Activated B cell treated with CpG ODN at 0.5 μM for 24 hours (primary cell): ENCODE measurements at places on chromosomes 16 and 17. TPM values are rescaled to one million over a fixed set of nuclear protein-coding genes. Genes with fewer than 3 reads are reported as not detected.

JUP gene
- 27.3 and 31.1 TPM in 2 replicates for total RNA-seq

PABPN1L gene
- 0.44 and 0.67 TPM in 2 replicates for total RNA-seq

GRCh38 chr16:8623634-8624033 is 2.1 kb downstream of the METTL22 start:
- H3K36me3 ChIP-seq = peaks cover 36% of the 10 kb centered on the region
- peaks cover 13% of the 10 kb centered on the region for H3K4me1 ChIP-seq
- no peak overlapping the region for H3K4me3 ChIP-seq
- no peaks in the 10 kb centered on the region for H3K27me3 ChIP-seq
- H3K27ac ChIP-seq = no peak overlapping the region

DNA sequence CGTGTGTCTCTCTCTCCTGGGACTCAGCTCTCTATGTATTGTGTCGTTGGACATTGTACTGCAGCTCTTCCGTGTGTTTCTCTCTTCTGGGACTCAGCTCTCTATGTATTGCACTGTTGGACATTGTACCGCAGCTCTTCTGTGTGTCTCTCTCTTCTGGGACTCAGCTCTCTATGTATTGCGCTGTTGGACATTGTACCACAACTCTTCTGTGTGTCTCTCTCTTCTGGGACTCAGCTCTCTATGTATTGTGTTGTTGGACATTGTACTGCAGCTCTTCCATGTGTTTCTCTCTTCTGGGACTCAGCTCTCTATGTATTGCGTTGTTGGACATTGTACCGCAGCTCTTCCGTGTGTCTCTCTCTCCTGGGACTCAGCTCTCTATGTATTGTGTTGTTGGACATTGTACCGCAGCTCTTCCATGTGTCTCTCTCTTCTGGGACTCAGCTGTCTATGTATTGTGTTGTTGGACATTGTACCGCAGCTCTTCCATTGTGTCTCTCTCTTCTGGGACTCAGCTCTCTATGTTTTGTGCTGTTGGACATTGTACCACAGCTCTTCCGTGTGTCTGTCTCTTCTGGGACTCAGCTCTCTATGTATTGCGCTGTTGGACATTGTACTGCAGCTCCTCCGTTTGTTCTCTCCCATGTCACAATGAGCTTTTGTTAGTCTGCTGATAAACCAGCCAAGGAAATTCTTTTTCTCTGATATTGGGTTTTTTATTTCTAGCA is 84.8 kb downstream of the RPTOR start:
- peaks cover 5% of the 10 kb centered on the region for H3K4me1 ChIP-seq
- no peak overlapping the region for H3K4me3 ChIP-seq
- no peak overlapping the region for H3K27ac ChIP-seq
- no peaks in the 10 kb centered on the region for H3K27me3 ChIP-seq
- peaks cover 30% of the 10 kb centered on the region for H3K36me3 ChIP-seq

GRCh38 chr17:81328978-81329926 is 34.1 kb upstream of the SLC38A10 start:
- H3K4me3 ChIP-seq = no peak overlapping the region
- H3K27me3 ChIP-seq = peaks cover 15% of the 10 kb centered on the region
- no peak for DNase-seq
- no peaks in the 10 kb centered on the region for H3K36me3 ChIP-seq
- H3K27ac ChIP-seq = no peak overlapping the region

DNA sequence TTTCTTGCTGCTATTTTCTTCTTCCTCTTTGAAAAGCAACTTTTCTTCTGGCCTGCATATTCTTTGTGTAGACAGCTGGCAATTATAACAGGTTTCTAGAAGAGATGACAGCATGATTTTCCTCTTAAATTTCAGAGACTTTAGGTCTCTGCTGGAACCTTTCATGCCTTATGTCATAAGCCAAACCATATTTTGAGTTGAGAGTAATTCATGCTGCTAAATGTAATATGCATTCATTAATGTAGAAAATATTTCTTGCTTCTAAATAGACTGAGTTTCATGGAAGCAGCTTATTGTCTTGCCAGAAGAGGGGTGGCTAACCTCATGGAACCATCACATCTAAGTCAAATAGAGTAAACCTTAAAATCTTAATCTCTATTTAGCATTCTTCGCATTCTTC is 25.9 kb upstream of the ABCA9 start:
- H3K27ac ChIP-seq = no peak overlapping the region
- no peaks in the 10 kb centered on the region for H3K4me1 ChIP-seq
- H3K36me3 ChIP-seq = no peaks in the 10 kb centered on the region
- no peak for DNase-seq
- H3K4me3 ChIP-seq = no peak overlapping the region
- H3K27me3 ChIP-seq = no peaks in the 10 kb centered on the region

DNA sequence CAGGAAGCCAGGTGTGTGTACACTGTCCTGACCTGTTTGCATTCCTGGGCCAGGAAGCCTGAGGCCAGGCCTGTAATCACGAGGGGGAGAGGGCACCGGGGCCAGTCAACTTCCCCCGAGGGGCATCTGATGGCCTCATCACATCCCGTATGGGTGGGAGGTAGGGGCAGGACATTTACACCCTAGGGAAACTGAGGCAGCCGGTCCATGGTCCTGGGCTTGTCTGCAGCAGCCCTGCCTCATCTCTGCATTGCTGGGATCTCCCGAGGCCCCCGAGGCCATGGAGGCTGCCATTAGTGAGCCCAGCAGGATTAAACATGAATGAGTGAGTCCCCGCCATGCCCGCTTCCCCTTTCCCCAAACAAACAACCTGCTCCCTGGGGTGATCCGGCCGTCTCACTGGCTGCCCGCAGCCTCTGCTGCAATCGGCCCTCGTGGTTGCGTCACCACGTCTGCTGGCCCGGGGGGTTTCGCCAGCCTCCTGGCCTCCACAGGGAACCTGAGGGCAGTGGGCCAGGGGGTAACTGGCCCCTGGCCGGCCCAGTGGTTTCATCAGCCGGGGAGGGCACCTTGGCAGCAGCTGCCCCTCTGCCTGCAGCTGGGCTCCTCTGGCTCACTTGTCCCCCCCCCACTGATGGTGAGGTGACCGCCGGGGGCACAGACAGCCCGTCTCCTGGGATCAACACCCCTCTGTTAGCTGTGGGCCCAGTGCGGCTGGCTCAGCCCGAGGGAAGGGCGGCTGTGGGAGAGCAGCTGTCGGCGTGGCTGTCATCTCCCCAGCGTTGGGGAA is 88.3 kb upstream of the GSE1 start:
- DNase-seq = no peak
- H3K27me3 ChIP-seq = peaks cover 13% of the 10 kb centered on the region
- no peaks in the 10 kb centered on the region for H3K36me3 ChIP-seq
- H3K4me1 ChIP-seq = no peaks in the 10 kb centered on the region
- H3K27ac ChIP-seq = no peak overlapping the region

DNA sequence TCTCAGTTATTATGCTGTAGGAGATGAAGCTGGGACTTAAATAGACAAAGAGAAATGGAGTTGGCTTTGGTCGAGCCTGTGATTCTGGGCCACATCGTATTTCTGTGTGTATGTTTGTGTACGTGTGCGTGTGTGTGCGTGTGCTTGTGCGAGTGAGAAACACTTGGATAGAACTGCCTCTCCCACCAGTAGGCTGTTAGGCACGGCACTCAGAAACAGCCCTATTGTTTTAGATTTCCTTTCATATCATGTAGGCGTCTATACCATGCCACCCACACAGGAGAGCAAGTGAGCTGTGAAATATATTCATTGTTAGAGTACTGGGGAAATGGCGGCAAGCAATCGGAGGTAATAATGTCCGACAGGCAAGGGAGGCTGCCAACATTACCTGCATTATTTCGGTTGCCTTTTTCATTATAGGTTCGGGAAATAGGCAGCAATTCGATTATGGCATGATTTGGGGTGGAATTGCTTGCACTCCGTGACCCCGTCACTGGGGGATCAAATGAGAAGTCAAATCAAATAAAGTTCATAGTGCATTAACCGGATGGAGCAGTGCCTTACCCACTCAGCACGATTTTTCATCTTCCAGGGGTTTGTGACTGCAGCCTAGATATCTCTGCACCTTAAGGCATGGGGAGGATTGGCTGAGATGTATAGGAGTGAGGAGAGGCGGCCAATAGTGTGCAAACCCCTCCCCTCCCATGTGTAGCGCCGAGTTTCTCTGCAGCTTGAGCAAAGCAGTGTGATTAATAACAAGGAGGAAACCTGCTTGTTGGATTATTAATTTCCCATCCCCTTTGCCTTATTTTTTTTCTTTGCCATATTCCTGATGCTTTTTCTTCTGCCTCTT is 89.6 kb downstream of the RBFOX1 start:
- no peaks in the 10 kb centered on the region for H3K36me3 ChIP-seq
- no peaks in the 10 kb centered on the region for H3K27me3 ChIP-seq
- H3K4me3 ChIP-seq = no peak overlapping the region
